ENCODE measurements at places on chromosomes 5 and 9.
A peak's percentile ranks its signal among the peaks of the same experiment; 100 is the strongest.

DNA sequence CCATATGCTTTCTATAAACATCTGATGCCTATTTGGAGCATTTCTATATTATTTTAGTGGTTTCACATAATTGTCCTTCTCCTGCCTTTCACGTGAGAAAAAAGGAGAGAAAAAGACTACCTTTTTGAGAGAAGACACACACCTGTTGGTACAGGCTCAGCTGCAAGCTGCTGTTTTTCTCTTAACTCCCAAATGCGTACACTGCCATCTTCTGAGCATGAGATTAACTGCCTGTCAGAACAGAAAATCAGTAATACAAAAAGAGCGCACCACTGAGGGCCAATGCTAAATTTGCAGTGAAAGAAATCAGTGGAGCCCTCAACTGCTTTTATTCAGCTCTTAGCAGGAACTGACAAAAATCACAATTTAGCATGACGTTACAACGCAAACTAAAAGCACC is 54.9 kb downstream of the WDR41 start:
- DNase-seq, result no peak

DNA sequence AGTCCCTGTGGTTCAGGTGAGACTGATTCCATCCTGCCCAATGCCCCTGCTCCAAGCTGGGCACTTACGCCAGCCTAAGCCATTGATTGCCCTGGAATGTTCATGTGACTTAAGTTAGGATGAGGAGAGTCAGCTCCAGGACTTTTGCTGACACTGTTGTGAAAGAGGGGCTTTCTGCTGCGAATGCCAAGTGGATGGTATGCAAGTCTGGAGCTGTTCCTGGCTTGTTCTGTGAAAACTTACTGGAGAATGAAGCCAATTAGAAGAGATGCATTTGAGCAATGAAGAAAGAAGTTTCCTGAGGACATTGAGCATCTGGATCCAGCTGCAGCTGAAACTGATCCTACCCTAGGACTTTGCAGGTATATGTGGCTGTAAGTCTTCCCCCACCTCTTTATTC is 61.2 kb upstream of the ZFR start:
- DNase-seq, result no peak

GRCh38 chr5:78562001-78562400 is 86.6 kb downstream of the LHFPL2 start:
- DNase-seq, result no peak

DNA sequence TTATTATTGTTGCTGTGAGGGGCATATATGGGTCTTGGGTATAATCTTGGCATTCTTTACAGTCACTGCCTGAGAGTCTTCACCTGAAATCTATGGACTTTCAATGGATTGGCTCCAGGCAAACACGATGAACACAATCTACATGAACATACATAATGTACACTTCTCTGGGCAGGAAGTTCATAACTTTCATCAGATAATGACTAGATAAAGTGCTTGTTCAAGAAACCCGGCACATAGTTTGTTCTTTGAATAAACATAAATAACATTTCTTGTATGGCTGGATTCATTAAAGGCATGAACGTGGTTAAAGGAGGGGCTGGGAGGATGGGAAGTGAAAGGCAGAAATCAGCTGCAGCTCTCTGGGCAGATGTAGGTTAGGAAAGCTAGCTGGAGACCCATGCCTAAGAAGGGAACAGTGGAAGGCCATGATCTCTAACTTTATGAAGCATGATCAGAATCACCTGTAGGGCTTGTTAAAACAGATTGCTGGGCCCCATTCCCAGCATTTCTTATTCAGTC is 306.9 kb upstream of the EFNA5 start:
- no peak for DNase-seq

DNA sequence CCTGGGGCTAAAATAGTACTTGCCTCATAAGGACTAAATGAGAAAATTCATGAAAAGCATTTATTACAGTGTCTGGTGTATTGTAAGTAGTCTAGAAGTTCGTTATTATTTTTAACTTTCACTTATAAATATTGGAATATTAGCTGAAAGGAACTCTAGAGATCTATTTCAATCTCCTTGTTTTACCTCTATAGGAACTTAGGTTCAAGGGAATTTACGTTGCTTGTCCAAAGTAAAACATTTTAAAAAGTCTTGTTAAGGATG is 55.5 kb downstream of the GARNL3 start:
- DNase-seq, result no peak

GRCh38 chr9:113650207-113651131 is 186.9 kb downstream of the RGS3 start:
- DNase-seq, result no peak

GRCh38 chr5:168368854-168369253 is 77.4 kb downstream of the WWC1 start:
- no peak for DNase-seq

GRCh38 chr9:114088571-114089170 is 10.4 kb downstream of the KIF12 start:
- no peak for DNase-seq

GRCh38 chr9:14799030-14799429 is 76.5 kb upstream of the CER1 start:
- DNase-seq, result no peak

- DNase-seq, result no peak
Observed at GRCh38 chr5:138824924-138825863, 49.9 kb downstream of the LRRTM2 start.

DNA sequence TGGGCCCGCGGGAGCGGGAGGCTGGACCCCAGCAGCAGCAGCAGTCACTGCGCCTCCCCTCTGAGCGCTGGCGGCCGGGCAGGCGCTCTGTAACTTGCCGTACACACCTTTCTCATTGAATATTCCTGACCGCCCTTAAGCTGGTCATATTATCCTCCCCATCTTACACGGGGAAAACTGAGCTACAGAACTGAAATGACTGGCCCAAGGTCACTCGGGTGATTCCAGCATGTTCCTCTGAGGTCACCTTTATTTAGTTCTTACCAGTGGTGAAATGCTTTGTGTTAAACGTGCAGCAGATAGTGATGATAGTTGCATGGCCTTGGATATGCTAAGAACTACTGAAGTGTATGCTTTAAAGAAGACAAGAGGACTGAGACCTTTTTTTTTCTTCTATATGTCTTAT is 607 bp downstream of the UQCRQ start:
- DNase-seq, result no peak

DNA sequence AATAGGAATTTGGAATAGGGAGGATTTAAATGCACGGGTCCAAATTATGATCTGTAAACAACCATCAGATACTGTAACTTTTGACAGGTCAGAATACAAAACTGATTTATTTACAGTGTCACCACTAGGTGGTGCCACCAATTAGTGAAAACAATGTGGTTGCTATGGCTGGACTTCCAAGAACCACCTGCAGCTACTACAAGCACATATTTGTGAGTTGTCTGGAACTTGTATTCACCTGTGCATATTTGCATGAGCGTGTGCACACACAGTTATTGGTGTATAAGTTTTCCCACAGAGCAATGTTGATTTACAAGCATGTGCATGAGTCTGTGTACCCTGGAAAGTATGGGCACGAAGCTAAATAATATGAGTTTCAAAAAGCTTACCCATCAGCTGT is 3.0 kb upstream of the HRCT1 start:
- no peak for DNase-seq

- DNase-seq, result no peak
Observed at GRCh38 chr9:113958556-113958955, 82.4 kb downstream of the ZNF618 start.

GRCh38 chr9:70000469-70000868 is 43.2 kb upstream of the MAMDC2 start:
- DNase-seq, result no peak

GRCh38 chr5:91225848-91226686 is 157.1 kb downstream of the ARRDC3 start:
- no peak for DNase-seq

DNA sequence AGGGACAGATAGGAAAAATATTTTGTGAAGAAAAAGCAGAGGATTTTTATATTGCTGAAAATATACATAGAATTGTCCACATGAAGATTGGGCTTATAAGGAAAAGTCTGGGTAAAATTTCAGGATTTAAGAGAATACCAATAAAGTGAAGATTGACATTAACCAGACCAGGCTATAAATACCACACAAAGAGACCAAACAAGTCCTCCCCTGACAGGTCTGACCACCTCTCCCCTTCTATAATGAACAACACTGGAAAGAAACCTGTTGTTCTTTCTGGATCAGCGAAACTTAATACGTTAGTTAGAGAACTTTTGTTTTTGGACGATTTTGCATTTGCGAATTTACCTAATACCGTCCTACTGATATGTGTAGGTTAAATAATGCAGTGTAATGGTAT is 138.3 kb downstream of the ISL1 start:
- DNase-seq, result no peak

DNA sequence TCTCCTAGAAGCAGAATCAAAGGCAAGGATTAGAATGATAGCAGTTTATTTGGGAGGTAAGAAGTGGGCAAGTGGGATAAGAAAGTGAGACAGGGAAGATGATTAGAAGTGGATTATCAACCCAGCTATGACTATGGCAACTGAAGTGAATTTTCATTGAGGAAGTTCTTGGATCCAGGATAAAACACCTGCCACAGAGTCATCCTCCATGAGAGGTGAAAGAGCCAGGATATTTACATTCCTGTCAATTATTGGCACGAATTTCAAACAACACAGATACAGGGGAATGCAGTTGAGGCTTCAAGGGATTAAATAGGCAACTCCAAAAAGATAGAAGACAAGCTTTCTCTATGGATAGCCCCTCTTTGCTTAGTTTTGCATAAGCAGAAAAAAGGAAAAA is 31.8 kb upstream of the ZNF366 start:
- DNase-seq, result no peak

DNA sequence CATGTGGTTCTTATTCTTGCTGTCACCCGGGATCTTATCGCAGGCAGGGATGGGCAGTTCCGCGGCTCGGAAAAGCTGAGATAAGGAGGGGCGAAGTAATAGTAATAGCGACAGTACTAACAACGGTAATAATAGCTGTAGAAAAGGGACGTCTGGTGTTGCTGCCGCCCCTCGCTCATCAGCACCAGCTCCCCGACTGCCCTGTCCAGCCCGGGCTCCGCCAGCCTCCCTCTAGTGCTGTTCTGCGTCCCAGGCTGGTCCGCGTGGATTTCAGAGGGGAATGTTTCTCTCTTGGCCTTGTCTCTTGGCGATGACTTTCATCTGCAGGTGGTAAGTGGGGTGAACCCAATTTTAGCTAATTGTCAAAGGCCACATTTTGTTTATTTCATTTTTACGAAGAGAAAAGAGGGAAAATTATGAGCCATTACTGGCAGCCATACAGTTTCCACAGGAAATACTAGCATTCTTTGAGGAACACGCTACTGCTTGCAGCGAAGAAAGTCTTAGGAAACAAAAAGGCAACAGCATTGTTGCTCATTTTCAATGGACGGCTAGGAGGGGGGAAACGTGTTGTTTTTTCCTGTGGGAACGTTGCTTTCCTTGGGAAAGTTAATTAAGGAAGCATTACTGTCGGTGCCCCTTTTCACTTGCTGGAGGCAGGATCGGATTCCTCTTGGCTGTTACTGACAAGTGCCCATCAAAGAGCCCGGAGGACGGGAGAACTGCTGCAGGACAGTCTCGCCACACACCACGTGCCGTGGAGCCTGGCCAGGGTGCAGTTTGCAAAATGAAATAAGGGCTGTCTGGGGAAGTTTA is 762 bp downstream of the SNCAIP start:
- DNase-seq, result no peak

GRCh38 chr9:4921449-4921848 is 63.6 kb upstream of the JAK2 start:
- DNase-seq, result no peak

- DNase-seq, result no peak
Observed at GRCh38 chr5:91777671-91778070, 394.6 kb upstream of the ARRDC3 start.

DNA sequence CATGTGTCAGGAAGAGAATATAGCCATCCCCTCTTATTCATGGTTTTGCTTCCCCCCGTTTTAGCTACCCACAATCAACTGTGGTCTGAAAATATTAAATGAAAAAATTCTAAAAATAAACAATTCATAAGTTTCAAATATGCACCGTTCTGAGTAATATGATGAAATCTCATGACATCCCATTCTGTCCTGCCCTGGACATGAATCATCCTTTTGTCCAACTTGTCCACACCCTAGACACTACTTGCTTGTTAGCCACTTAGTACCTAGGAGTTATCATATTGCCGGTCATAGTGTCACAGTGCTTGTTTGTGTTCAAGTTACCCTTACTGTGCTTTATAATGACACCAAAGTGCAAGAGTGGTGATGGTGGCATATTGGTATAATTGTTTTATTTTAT is 113.5 kb downstream of the CAAP1 start:
- DNase-seq, result no peak

DNA sequence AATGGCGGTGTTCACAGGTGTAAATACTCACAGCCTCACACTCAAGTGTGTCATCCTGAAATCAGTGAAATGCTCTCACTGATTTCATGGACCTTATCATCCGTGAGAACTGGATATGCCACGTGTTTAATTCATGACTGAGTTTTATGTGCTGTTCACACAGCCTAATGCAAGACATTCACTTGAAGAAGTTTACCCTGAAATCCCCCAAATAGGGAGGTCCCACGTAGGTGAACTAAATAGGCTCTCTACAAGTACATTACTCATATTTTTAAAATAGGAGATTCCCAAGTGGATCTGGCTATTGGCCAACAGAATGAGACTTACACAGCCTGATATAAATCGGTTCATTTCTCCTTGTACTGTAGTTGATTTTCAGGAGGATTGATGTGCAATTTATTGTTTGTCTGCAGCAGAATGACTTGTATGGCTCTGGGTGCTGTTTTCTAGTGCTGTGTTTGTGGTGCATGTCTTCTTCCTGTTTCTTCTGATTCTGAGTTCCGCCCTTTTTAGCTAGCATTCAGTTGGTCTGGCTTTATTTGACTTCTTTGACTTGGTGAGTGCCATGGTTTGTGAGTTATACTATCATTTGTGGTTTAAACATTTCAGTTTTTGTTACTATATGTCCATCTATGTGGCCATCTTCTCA is 25.1 kb downstream of the TRIO start:
- no peak for DNase-seq

- no peak for DNase-seq
Observed at GRCh38 chr5:93076566-93076965, 504.5 kb downstream of the NR2F1-AS1 start.

GRCh38 chr9:105299190-105299854 is 54.9 kb downstream of the SLC44A1 start:
- DNase-seq, result peak; percentile 60

DNA sequence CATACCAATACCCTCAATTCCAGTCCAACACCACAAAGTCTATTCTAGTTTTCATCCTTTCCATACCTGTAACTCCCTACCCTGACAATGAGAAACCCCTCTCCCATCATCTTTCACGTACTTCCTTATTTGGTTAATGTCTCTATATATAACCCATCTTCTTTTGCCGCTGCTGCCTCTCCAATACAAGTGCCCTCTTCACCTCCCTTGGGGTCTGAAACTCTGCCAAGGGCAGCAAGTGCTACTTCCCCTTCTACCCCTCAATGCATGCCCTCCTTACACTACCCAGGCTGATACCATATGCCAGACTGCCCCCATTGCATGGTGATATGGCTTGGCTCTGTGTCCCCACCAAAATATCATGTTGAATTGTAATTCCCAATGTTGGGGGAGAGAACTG is 24.4 kb upstream of the SMIM15 start:
- DNase-seq, result no peak

DNA sequence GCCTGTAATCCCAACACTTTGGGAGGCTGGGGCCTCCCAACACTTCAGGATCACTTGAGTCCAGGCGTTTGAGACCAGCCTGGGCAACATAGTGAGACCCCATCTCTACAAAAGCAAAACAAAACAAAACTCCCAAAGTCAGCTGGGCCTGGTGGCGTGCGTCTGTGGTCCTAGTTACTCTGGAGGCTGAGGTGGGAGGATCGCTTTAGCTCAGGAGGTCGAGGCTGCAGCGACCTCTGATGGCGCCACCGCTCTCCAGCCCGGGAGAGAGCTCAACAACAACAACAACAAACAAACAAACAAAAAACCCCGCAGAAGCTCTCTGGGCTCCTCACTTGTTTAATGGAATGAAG is 528 bp downstream of the ACOT12 start:
- DNase-seq, result no peak

All from BJ (cell line).